ENCODE measurements at places on chromosomes 16 and 17.

- DNase-seq, result no peak
Observed at GRCh38 chr17:34620458-34620857, 41.1 kb downstream of the TMEM132E start.

DNA sequence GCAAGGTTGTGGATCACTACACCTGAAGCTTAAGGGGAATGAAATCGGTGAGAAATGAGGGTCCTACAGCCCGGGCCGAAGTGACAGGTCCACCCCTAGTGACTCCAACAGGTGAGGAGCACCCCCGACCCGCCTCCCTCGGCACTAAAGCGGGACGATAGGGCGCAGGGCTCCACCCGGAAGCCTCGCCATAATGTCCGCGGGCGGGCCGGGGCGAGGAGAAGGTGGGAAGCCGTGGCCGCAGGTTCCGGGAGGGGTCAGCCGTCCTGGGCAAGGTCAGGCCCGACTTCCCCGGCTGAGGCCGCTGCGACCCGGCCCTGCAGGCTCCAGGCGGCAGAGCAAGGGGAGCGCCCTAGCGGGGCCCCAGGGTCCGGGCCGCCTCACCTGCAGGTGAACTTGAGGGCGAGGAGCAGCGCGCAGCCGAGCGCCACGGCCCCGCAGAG lies 543 bp downstream of the TXNDC11 start:
- peak; percentile 72 for DNase-seq

- no peak for DNase-seq
Observed at GRCh38 chr16:31327646-31328225, 27.2 kb upstream of the ITGAX start.

DNA sequence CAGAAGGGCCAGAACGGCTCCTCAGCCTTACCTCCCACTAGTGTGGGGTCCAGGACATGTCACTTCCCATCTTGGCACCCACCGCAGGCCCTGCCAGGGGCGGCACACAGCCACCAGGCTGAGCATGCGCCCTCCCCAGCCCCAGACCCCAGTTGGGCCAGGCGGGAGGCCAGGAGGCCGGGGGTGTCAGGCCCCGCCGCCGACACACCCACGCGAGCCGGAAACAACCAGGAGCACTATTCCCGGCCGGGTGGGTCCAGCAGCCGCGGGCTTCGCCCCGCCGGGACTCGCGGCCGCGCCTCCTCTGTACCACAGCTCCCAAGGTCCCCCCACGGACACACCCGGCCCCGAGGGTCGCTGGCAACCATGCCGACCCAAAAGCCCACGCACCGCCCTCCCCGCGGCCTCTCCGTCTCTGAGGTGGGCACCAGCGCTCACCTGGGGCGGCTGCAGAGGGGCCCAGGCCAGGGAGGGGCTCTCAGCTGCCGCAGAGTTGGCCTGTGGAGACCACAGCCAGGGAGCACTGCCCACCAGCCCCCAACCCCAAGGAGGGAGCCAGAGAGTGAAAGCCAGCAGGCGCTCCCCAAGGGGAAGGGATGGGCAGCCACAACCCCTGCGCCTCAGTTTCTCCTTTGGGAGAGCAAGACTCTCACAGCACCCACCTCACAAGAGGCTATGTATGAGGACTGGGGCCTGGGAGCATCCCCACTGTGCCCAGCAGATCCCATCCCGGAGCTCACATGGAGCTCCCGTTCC lies 18.0 kb downstream of the B9D1 start:
- no peak for DNase-seq

DNA sequence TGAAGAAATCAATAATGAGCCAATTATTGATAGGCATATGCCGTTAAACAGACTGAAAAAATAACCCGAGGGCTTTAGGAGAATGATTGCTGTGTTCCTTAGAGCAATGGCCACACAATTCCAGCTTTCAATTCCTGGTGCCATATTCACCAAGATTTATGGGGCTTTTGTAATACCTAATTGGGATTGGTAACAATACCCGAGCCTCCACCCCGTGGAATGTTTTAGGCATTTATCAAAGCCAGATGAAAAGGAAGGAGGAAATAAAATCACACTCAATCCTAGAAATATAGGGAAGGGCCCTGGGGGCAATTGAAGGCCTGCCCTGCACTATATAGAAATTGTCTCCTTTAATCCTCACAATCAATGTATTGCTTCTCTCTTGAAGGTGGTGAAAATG lies 42.1 kb upstream of the MLYCD start:
- no peak for DNase-seq

- DNase-seq, result no peak
Observed at GRCh38 chr16:73150786-73151185, 102.9 kb upstream of the ZFHX3 start.

GRCh38 chr17:34614698-34615097 lies 35.3 kb downstream of the TMEM132E start:
- DNase-seq, result no peak

DNA sequence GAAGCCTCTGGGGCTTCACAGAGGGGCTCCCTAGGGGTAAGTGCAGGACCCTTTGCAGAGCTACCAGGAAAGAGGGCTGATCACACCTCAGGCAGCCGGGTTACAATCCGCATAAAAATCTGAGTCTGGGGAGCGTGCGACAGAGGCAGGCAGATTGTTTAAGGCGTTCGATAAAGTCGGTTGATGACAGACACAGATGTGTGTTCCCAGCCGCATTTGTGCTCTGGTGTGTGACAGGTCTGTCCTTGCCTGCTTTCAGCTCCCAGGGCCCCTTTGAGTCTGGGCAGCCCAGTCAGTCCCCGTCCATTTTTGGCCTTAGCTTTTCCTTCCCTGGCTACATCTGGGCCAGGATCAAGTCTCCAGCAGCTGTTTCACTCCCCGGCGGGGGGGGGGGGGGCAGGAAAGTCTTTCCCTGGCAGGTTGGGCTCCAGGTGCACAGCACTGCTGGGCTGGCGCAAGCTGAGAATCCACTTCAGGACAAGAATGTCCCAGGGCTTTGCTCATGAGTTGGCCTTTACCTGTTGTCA lies 1.3 kb upstream of the ZACN start:
- no peak for DNase-seq

DNA sequence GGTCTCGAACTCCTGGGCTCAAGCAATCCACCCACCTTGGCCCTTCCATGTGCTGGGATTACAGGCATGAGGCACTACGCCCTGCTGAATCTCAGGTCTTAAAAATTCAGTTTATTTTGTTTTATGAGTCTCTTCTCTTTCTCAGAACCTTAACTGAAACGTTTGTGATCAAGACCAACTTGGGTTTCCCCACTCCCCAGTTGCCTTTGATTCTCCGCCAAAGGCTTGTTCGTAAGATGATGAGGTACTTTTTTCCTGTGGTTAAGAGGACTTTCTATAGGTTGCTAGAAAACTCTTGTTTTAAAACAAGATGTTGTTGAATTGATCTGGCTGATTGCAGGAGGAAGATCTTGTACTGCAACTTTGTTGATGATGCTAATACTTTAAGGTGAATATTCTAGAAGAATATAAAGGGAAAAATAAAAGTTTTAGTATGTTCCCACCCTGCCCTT lies 11.7 kb downstream of the ABCC1 start:
- no peak for DNase-seq

DNA sequence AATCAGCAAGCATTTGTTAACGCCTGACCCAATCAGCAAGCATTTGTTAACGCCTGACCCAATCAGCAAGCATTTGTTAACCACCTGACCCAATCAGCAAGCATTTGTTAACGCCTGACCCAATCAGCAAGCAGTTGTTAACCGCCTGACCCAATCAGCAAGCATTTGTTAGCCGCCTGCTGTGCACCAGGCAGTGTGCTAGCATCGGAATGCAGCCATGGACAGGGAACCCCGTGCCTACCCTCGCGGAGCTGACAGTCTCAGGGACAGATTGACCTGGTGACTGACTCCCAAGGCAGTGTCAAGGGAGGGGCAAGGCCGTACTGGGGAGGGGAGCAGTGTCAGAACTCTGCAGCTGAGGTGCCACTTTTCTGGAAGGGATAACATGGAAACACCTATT lies 66.9 kb downstream of the ABR start:
- peak; percentile 40 for DNase-seq

DNA sequence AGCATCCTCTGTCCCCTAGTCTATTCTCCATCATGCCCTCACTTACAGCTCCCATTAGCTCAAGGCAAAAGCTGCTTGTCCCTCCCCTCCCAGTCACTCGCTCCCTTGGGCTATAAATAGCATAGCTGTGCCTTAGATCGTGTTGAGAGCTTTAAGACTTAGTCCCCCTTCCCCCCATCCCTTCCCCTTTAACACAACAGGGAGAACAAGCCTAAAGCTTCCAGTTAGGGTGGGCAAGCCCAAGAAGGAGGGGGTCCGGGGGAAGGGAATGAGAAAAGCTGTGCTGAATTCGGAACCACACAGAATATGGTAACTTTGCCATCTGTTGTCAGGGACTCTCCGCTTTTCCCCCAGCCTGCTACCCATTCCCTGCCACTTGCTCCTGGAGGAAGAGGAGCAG lies 4.9 kb upstream of the HIGD1B start:
- peak; percentile 46 for DNase-seq

DNA sequence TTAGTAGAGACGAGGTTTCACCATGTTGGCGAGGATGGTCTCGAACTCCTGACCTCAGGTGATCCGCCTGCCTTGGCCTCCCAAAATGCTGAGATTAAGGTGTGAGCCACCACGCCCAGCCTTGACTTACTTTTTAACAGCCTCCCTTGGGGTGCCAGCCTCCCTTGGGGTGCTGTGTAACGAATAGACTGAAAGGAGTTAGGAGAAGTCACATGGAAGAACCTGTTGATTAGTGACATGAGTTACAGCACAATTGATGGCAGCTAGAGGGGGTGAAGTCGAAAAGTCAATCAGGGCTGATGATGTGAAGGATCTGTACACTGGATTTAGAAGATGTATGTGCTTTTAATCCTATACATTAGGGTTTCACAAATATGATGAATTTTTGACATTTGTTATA lies 39.4 kb upstream of the CDR2 start:
- DNase-seq, result no peak

DNA sequence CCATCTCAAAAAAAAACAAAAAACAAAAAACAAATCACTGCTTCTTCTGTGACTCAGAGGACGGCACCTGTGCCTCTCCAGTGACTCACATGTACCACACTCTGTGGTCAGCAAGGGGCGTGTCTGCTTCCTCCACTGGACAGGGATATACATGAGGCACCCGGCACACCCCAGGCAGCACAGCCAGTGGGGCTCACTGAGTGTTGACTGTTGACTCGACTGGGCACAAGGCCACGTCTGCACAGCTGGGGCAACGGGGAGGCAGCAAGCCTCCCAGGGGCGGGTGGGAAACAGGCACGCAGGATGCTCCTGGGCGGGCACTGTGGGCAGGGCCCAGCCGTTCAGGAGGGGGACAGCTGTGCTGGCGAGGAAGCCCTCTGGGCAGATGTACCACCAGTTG lies 64.1 kb downstream of the TIMM22 start:
- no peak for DNase-seq

DNA sequence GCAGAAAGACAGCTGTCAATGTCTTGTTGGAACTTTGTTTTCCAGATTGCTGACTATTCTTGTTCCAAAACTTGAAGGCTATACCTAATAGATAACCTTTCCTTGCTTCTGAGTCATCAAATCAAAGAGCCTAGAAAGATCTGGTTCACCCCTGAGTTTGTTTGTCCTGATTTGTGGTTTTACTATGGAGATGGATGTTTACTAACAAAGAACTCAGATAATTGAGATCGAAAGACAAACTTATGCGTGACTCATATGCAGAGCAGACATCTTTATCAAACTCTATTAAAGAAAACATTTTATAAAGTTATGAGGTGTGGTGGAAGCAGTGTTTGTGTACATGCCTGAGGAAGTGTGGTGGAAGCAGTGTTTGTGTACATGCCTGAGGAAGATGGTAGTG lies 311.1 kb upstream of the TBX2 start:
- no peak for DNase-seq

DNA sequence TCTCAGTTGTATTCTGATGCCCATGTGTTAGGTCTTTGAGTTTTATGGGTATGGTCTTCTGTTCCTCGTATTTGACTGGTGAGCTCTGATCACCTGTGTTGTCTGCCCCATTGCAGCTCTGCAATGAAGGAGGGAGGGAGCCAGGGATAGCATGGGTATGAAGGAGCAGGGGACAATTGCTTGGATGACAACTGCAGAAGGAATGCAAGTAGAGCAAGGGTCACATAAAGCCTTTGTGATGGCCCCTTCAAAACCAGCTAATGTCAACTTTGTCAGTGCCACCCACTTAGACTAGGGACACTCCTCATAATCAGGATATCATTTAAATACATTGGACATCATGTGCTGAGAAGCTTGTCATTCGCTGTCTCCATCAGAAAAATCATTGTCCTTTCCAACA lies 152.7 kb upstream of the MAF start:
- no peak for DNase-seq

DNA sequence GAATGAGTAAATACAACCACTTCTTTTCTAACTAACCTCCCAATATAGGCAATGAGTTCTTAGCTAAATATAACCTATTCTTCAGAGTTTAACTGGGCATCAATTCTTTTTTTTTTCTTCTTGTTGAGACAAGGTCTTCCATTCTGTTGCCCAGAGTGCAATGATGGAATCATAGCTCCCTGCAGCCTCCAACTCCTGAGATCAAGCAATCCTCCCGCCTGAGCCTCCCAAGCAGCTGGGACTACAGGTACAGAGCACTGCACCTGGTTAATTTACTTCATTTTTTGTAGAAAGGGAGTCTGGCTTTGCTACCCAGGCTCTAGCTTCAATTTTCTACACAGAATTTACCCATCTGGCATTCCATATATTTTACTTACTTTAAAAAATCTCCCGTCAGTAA lies 1.1 kb downstream of the METTL16 start:
- no peak for DNase-seq

DNA sequence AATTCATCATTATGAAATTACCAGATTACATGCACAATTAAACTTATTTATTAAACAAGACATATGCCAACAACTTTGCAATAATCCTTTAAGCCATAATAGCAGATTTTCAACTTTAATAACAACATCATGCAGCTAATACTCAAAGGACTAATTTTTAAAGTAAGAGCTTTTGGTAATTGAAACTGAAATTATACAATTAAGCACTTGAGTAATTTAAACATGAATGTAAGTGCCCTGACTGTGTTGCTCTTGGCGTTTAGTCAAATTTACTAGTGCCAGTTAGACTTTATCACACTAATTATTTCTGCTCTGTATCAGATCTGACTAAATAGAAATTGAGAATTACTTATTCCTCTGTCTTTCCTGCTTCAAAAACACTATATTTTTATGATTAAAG lies 46.8 kb upstream of the PSMD7 start:
- no peak for DNase-seq

DNA sequence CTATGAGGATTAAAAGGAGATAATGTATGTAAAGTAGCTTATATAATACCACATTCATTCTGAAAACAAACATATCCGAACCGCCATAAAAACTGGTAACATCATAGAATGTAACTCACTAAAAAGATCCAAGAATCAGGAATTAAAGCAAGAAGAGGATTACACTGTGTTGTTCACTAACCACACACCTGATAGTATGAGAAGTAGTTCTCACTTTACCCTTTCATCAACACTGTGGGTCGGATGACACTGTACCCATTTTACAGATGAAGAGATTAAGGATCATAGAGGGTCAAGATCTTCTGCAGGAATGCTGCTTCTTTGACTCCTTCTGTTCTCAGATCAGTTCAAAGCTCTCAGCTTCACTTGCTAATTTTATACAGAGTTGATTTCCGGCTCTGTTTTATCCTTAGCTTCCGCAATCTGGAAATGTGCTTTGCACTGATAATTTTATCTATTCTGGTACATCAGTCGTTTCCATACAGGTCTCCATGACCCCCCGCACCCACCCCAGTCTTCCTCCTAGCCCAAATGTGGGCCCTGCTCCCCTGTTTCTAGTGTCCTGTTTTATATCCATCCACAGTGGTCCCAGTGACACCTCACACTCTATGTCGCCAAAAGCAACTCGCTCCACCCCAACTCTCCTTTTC lies 288.6 kb upstream of the CCL2 start:
- no peak for DNase-seq

All from iPS-NIHi11 (cell line).